ENCODE measurements at places on chromosomes 7 and 10. TPM values are rescaled to one million over a fixed set of nuclear protein-coding genes. Genes with fewer than 3 reads are reported as not detected.

GRCh38 chr10:60427709-60428386 is 38.2 kb upstream of the ANK3 start:
- H3K27ac ChIP-seq: no peak overlapping the region
- no peaks in the 10 kb centered on the region for H3K27me3 ChIP-seq
- no peaks in the 10 kb centered on the region for H3K4me1 ChIP-seq
- no peaks in the 10 kb centered on the region for H3K36me3 ChIP-seq
- DNase-seq: no peak

DNA sequence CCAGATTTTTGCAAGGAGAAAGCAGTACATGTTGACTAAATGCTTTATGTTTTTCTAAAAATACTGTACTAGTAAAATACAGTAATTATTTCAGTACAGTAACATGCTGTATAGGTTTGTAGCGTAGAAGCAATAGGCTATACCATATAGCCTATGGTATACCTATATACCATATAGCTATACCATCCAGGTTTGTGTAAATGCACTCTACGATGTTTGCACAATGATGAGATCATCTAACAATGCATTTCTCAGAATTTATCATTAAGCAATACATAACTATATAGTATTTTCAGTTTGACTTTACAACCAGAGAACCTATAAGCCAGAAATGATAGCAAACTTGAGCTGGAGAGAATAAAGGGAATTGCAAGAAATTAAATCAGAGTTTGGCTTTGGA is 109.7 kb upstream of the DNAJB12 start:
- no peaks in the 10 kb centered on the region for H3K27me3 ChIP-seq
- H3K4me3 ChIP-seq: no peak overlapping the region
- no peak overlapping the region for H3K27ac ChIP-seq
- no peaks in the 10 kb centered on the region for H3K36me3 ChIP-seq

- H3K4me1 ChIP-seq: peaks cover 25% of the 10 kb centered on the region
- peak overlapping the region; percentile 81 for H3K27ac ChIP-seq
- H3K27me3 ChIP-seq: no peaks in the 10 kb centered on the region
- H3K4me3 ChIP-seq: no peak overlapping the region
- DNase-seq: peak; percentile 70
Measured at GRCh38 chr10:79295563-79295962, 51.7 kb upstream of the PPIF start.

GRCh38 chr7:1030444-1031070 is 13.8 kb upstream of the GPR146 start:
- no peak overlapping the region for H3K4me3 ChIP-seq
- no peaks in the 10 kb centered on the region for H3K27me3 ChIP-seq
- H3K27ac ChIP-seq: no peak overlapping the region
- H3K4me1 ChIP-seq: peaks cover 17% of the 10 kb centered on the region

GRCh38 chr10:128116851-128117615 is 9.2 kb downstream of the MKI67 start:
- no peaks in the 10 kb centered on the region for H3K36me3 ChIP-seq
- H3K4me3 ChIP-seq: no peak overlapping the region
- no peak for DNase-seq
- H3K27ac ChIP-seq: no peak overlapping the region
- no peaks in the 10 kb centered on the region for H3K4me1 ChIP-seq

DNA sequence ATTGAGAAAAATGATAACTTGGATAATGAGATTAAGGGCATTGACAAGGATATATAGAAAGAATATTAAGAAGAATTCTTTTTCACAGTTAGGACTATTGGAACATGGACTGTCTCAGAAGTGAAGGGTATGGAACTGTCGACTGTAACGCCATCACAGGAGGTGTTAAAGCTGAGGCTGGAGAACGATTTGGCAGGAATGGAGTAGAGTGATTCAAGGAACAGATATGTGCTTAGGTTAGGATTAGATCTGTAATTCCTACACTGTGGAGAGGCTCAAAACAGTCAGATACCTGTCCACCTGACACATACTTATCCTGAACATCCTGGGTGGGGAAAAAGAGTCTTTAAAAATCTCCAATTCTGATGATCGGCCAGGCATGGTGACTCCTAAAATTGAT is 30.9 kb downstream of the RHOBTB1 start:
- H3K27me3 ChIP-seq: no peaks in the 10 kb centered on the region
- H3K27ac ChIP-seq: no peak overlapping the region
- no peaks in the 10 kb centered on the region for H3K36me3 ChIP-seq
- H3K4me1 ChIP-seq: peaks cover 12% of the 10 kb centered on the region

- no peaks in the 10 kb centered on the region for H3K36me3 ChIP-seq
- H3K27me3 ChIP-seq: no peaks in the 10 kb centered on the region
- no peak for DNase-seq
Measured at GRCh38 chr10:28894146-28894545, 216.8 kb downstream of the BAMBI start.

DNA sequence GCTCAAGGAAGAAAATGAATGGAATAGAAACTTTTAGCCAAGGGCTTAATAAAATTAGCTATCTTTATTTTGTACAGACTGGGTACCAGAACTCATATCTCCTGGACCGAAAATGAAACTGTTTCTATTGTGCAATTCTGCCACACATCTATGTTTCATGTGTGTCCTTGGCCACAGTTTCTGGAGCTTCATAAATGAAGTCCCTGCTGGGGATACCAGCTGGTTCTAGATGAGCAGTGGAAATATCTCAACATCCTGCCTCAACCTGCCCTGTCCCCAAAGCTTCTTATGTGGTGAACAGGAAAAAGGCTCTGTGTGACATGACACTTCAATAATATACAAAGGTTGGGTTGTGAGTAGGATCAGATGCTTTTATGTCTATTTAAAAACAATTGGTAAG is 310.1 kb upstream of the SORCS1 start:
- H3K4me3 ChIP-seq: no peak overlapping the region
- H3K4me1 ChIP-seq: no peaks in the 10 kb centered on the region
- no peaks in the 10 kb centered on the region for H3K36me3 ChIP-seq
- no peaks in the 10 kb centered on the region for H3K27me3 ChIP-seq

- no peaks in the 10 kb centered on the region for H3K36me3 ChIP-seq
- peaks cover 28% of the 10 kb centered on the region for H3K27me3 ChIP-seq
- no peaks in the 10 kb centered on the region for H3K4me1 ChIP-seq
- H3K4me3 ChIP-seq: no peak overlapping the region
Measured at GRCh38 chr10:133082685-133083421, 4.9 kb upstream of the ADGRA1 start.

Gene OR2A42
- 0.11 TPM for polyA plus RNA-seq

Gene H2BK1
- polyA plus RNA-seq: not detected
